NCI-H1417 (cell line): ENCODE measurements at places on chromosomes 1 and 21.

DNA sequence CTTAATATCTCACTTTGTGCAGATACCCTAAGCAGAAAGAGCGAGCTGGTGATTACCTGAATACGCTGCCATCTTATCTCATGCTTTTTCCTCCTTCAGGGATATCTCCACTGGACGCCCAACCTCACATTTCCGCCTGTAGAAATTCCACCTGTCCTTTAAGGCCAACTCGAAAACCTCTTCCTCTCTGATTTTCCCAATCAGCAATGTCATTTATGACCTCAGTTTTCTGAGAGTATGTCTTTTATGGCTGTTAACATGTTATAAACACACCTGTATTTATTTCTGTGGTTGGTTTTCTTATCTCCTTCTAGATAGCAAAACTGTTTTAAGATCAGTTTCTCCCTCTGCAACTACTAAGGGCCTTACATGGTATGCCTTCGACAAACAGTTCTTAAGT is 41.1 kb downstream of the CD34 start:
- no peak for DNase-seq

- DNase-seq, result no peak
These were observed 1.7 kb downstream of the EXOC8 start for GRCh38 chr1:231335663-231336602.

GRCh38 chr1:202199040-202199889 is 5.7 kb downstream of the LGR6 start:
- DNase-seq, result no peak

DNA sequence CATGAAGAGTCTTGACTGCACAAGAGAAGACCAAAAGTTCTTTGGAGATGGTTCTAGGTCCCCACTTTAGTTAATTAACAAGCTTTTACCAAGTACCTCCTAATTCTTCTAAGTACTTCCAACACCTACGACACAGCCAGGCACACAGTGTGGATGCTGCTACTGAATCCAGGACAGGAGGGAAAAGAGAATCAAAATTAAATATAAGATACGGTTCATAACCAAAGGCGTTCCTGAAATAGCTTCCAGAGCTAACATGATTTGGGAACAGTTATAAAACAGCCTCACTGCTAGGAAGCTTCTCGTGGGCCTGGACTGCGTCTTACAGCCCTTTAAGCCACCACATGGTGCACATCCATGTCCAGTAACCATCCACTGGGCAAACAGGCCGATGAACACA is 75.0 kb downstream of the CD34 start:
- no peak for DNase-seq

DNA sequence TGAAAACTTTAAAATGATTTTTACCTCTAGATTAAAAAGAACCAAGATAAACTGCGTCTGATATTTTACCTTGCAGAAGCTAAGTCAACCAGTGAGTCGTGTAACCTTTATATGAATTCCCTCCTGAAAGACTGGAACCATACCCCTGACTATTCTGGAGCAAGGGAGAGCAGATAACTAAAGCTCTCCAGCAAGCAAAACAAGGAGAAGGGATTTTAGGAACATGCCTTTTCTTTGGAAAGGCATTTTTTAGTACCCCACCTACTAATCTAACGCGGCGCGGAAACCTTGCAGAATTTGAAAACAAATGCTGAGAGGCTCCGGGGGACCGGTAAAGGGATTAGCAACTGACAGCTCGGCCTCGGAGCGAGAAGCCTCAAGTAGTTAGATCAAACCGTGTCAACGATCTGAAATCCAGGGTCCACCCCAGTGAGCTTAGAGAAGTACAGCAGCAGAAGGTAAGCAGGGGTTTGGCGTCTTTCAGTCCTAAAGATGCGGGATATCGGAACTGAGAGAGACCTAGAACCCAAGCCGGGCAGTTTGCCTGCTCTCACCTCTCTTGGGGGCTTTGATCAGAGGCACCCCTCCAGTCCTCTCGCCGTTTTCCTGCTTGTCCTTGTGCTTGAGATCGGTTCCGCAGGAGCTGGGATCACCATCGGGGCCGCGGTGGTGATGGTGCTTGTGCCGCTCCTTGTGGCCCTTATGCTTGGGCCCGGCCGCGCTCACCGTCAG is 954 bp downstream of the RSBN1 start:
- DNase-seq, result peak; percentile 76

GRCh38 chr1:9840176-9840575 is 16.4 kb upstream of the CLSTN1 start:
- no peak for DNase-seq

- no peak for DNase-seq
These were observed 236.2 kb upstream of the KAZN start for GRCh38 chr1:14362331-14362730.

DNA sequence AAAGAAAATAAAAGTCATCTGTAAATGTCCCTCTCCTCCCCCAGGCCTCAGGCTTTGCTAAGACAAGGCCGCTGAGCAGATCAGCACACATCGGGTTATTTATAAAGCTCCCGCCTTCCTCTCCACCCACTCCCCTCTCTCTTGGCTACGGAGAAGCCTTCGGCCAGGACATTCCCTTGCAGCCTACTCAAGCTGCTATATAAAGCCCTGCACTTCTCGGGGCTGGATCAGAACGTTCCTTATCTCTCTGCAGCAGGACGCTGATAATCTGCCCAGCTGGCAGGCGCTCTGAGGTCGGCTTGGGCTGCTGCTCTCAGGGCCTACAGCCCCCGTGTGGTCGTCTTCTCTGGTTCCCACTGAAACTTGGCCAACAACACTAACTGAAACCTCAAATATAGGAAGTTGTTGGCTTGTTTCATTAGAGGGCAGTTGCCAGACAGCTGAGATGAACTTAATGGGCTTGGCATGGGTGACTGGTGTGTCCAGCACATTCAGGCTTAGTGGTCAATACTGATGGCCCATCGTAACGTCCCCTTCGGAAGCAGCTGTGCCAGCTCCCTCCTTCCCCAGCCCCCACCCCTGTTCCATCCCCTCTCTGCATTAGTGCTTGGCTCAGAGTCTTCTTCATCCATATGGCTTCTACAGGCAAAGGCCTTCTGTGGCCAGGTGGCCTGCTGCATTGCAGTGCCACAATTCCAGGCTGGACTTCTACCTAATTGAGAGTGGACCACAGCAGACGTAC is 64.6 kb downstream of the IER5 start:
- DNase-seq, result no peak

- DNase-seq, result no peak
These were observed 1038.3 kb downstream of the KCNT2 start for GRCh38 chr1:195569934-195570333.

DNA sequence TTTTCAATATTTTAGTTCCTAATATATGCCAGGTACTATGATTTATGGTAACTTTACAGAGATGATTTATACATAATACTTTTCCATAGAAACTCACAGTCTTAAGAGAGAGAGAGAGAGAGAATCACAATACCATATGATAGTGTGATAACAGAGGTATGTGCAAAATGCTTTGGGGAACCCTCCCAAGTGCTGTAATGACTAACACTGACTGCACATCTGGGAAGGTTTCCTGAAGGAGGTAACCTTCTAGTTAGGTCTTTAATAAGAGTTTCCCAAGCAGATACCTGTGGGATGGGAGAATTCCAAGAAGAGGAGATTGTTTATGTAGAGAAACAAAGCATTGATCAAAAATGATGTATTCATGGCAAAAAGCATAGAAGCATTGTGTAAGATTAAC is 34.6 kb upstream of the PIGC start:
- DNase-seq, result no peak

GRCh38 chr1:8910331-8910730 is 31.8 kb upstream of the ENO1 start:
- DNase-seq, result no peak

GRCh38 chr21:14675774-14676530 is 129.8 kb upstream of the SAMSN1 start:
- DNase-seq, result no peak

DNA sequence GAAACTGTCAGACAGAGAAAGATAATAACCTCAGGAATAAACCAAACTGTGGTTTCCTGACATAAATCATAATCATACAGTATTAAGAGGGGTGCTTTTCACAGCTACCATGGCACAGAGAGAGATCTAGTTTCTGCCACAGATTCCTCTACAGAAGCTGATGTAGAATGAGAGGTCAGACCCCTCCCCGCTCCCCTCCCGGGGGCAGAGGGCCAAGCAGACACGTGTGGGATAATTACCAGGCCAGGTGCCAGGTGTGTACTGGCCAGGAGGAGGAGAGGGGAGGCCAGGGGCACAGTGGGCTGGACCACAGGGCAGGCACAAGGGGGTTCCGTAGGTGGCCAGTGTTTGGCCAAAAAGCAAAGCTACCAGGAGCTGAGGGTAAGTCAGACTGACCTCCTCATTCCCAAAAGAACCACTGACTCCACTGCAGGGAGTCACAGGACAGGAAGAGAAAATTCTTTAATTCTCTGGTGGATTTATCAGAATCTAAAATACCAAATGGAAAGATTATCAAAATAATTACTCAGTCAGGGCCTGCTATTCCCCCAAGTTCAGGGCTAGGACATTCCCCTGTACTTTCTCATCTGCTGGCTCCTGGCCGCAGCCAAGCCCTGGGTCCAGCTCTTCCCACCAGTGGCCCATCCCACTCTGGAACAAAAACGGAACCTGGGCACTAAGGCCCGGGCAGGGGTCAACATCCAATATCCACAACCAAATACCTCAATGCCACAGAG is 30.0 kb downstream of the C2CD2 start:
- DNase-seq, result no peak

DNA sequence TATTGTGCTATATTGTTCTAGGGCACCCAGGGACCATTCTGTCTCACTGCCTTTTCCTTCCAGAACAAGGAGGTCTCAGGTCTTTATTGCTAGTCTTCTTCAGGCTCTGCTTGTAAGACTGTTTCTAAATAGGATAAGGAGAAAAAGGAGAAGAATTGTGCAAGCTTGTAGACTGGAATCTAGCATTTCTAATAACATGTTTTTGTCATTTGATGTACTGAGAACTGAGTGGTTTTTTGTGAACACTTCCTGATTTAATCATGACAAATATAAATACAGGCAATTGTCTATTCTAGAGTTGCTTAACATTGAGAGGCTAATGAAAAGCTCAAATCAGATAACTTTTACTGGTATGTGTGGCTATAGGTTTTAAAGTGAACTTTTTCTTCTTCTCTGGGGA is 77.6 kb downstream of the CLIC4 start:
- no peak for DNase-seq

DNA sequence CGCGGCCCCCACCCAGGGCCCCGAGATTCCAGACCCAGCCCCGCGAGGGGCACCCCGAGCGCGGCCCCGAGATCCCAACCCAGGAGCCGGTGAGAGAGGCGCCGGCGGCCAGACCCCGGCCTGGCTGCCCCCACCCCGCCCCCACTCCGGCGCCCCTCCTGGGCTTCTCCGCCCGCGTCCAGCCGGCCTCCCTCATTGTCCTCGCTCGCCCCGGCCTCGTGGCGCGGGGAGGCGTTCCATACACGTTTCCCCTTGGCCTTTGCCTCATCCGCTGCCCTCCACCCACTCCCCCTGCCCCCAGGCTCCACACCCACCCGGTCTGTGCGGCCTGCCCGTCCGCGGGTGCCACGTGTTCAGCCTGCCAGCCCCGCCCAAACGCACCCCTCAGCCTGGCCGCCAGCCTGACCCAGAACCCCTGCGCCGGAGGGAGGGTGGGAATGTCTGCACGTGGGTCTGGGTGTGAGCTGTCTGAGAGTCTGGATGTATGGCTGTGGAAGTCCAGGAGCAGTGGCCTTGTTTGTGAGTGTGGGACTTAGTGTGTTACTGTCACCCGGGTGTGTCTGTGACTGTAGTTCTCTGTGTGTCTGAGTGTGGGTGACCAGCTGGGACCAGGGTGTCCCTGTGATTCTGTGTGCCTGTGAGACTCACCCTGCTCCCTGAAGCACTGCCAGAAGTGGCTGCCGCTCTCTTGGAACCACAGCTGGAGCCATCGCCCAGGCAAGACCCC is 681 bp downstream of the B4GALT2 start:
- DNase-seq, result peak; percentile 52

- DNase-seq, result no peak
These were observed 156.3 kb downstream of the VPS13D start for GRCh38 chr1:12386130-12386529.

DNA sequence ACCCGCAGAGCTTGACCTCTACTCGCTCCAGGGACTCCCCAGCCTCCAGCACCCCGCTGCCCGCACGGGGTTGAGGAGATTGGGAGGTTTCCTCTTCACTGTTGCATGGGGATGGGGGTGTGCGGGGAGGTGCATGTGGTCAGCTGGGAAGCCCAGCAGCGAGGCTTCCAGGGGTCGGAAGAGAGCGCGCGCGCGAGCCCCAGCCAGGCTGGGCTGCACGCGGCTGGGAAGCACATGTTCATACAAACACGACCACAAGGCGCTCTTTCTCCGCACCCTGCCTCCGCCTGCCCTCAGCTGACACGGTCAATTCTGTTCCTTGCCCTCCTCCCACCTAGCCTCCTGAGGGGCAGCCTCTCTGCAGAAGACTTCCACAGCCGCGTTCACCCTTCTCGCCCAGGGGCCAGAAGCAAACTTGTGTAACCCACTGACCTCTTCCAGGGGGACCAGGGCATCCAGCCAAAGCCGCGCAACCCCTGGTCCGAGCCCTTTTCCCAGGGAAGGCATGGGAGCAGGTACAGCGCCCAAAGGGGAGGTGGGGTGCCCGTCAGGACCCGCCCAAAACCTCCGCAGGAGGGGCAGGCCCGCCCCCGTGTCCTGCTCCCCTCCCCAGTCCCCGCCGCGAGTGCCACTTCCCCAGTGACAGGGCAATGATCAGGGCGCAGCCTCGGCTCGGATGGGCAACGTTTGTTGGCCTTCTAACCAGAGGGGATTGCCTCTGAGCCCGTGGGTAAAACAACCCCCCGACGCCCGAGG is 1.3 kb downstream of the COL24A1 start:
- DNase-seq, result no peak

DNA sequence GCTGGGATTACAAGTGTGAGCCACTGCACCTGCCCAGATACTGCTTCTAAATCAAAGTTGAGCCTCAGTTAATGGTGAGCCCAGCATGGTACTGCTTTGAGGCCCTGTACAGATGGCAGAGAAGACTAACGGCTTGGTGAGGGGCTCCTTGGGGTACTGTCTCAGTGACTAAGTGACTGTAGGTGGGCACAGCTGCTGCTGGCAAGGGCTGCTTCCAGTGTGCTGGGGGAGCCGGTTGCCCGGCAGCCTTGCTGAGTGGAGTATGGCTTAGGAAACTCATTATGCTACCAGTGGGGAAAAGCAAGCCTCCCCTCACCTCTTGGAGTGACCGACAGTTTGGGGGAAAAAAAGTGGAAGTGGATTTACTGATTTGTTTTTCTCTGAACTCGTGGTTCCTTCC is 23.6 kb upstream of the ARHGEF10L start:
- DNase-seq, result no peak
